NCI-H1694 treated with DMSO at 0.1 percent for 48 hours (cell line): ENCODE measurements at places on chromosomes 5 and 9.

DNA sequence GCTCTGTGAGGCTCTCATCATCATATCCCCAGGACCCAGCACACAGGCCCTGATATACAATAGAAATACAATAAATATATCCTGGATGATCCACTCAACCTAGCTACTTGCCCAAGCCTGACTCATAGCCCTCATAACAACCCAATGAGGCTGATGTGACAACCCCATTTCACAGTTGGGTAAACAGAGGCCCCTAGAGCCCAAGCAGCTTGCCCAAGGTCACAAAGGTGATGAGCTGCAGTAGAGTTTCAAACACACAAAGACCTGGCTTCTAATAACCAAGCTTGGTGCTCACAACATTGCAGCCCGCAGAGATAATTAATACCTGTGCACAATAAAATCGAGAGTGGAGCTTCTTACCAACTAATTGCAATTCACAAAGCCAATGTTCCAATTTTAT lies 3.2 kb upstream of the AKNA start:
- no peak for DNase-seq

DNA sequence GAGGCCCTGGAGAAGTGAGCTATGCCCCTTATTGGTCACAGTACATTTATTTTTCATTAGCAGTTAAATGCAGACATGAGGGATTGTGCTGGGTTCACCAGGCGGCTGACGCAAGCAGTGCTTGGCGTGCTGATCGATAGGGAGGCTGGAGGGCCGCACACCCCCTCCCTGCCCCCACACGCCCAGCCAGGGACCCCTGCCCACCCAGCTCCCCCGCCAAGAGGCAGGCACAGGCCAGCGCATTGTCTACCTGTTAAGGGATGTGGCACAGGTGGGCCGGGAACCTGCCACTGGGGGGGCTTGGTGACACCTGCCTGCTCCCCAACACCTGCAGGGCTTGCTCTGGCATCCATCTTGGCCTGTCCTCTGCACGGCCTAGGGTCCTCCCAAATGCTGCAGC lies 39.2 kb downstream of the HK3 start:
- DNase-seq, result no peak

- DNase-seq, result no peak
Observed at GRCh38 chr9:36762958-36763357, 190.3 kb downstream of the MELK start.

GRCh38 chr5:131378721-131379541 lies 115.1 kb downstream of the CDC42SE2 start:
- no peak for DNase-seq

DNA sequence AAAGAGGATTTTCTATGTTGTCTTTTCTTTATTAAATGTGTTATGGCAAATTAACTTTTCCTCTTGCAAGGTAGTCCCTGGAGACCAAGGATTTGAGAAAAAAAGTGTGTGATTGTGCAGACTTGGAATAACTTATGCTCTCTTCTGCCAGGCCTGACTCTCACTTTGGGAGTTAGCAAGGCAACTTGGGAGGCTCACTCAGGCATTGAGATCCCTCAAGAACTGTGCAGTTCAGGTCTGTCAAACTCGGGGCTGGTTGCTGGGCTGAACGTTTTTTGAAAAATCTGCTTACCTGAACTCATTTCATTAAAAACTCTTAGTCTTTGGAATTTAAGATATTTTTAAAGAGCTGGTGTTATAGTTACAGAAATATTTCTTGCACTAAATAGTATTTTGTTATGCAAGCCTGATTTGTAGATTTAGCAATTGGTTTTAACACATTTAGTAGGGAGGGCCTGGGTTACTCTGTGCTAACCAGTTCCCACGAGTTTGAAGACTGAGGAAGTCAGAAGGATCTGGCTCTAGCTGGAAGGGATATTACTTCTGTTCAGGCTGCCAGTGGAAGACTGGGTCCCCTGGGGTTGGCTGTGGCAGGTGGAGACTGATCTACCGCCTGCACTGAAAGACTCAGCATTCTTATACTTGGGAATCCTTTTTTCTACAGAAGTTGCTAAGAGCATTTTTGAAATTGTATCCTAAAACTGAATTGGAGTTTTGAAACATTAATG lies 150.4 kb upstream of the PCSK5 start:
- DNase-seq, result no peak

GRCh38 chr5:99315413-99316183 lies 386.8 kb upstream of the CHD1 start:
- DNase-seq, result no peak

GRCh38 chr5:170648541-170648940 lies 135.0 kb upstream of the GABRP start:
- no peak for DNase-seq

DNA sequence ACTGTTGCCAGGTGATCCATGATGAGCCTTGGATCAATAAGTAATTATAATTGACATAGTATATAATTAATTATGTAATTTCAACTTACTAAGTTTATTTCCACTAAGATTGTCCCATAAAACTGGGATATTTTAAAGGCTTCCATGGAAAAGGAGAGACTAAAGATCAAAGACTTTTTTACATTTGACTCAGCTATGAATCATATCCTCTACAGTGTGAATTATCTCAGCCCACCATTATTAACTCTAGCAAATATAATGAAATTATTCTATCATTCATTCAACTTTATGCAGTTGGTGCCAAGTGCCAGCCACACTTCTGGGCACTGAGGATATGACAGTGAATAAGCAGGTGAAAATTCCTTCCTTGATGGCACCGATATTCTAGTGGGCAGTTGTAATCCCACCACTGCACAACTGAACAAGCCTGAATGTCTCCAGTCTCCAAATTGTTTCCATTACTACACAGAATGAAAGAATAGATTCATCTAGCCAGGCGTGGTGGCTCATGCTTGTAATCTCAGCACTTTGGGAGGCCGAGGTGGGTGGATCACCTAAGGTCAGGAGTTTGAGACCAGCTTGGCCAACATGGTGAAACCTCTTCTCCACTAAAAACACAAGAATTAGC lies 21.9 kb upstream of the TXN start:
- no peak for DNase-seq

DNA sequence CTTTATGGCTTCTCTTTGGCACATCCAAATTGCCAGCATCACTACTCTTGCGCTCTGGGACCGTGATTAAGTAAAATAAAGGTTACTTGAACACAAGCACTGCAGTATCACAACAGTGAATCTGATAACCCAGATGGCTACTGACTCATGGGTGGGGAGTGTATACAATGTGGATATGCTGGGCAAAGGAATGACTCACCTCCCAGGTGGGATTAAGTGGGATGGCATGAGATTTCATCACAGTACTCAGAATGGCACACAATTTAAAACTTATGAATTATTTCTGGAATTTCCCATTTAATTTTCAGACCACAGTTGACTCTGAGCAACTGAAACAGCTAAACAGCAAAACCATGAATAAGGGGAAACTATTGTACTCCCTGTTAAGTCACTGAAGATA lies 4.3 kb downstream of the GFM2 start:
- DNase-seq, result no peak

DNA sequence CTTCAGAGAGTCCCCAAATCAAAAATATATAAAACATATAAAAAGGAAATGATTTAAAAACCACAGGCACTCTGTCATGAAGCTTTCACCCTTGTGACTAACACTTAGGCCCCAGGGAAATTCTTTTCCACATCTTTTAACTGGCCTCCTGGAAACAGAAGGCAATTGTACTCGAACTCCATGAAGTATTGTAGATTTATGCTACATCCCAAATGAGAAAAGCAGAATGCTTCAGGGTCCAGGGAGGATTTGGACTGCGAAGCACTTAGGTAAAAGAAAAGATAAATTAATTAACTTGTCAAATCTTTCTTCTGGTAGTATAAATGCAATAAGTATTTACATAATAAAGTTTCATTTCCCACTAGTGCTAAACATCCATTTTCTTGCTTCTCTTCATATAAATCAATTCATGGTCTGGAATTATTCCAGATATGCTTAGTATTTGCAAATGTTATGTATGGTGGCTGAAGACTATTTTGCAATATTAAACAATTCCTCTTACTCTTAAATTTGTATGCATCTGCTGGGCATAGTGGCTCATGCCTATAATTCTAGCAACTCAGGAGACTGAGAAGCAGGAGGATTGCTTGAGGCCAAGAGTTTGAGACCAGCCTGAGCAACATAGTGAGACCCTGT lies 64.9 kb upstream of the ELL2 start:
- no peak for DNase-seq

- no peak for DNase-seq
Observed at GRCh38 chr5:125017796-125018195, 271.4 kb upstream of the ZNF608 start.

DNA sequence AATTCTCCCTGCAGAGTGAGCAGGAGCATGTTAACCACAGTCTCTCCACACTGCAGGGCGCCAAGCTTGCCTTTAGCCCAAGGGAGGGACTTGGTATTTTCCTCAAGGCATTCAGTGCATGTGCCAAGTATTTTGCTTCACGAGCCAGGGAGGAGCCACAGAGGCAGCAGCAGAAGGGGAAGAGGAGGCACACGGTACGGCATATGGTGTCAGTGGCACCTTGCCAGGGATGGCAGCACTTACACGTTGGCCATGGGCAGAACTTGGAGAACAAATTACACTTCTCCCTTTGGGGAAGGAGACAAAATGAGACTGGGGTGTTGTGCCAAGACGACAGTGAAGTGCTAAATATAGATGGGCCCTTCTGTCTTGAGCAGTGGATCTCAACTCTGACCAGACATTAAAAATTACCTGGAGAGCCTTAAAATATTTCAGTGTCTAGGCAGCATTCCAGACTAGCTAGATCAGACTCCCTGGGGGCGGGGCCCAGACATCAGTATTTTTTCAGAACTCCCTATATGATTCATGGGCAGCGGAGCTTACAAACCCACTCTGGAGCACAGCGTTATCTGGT lies 155.8 kb downstream of the DRD1 start:
- DNase-seq, result peak; percentile 95

DNA sequence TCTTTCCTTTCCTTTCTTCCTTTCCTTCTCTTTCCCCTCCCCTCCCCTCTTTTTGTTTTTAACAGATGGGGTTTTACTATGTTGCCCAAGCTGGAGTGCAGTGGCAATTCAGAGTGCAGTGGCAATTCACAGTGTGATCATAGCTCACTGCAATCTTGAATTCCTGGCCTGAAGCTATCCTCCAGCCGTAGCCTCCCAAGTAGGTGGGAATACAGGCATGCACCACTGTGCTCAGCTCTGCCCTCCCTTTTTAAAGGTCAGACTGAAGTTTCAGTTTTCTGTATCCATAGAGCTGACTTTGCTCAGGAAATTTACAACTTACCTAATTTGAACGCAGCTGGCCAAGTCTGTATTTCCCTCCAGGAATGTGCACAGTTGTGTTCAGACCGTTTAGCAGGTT lies 696 bp downstream of the CCL28 start:
- no peak for DNase-seq

- no peak for DNase-seq
Observed at GRCh38 chr5:143979044-143979690, 167.2 kb downstream of the HMHB1 start.

DNA sequence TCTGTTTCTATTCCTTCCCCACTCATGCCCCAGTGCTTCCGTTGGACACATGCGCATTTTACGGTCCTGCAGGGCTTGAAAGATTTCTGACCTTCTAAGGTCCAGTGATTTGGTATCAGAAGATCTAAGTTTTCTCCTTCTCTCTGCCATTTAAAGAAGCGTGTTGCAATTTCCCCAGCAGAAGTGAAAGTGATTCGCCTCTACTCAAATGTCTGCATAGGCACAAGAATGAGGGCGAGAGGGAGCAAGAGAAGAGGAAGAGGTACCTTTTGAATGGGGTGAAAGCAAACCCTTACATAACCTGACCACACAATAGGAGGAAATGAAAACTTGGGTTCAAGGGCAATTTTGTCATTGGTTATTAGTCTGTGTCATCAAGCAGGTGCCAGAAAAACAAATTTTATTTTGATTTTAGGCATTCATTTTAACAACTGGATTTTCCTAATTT lies 31.7 kb upstream of the NR3C1 start:
- no peak for DNase-seq

GRCh38 chr5:40521925-40522324 lies 157.8 kb upstream of the PTGER4 start:
- DNase-seq, result no peak

DNA sequence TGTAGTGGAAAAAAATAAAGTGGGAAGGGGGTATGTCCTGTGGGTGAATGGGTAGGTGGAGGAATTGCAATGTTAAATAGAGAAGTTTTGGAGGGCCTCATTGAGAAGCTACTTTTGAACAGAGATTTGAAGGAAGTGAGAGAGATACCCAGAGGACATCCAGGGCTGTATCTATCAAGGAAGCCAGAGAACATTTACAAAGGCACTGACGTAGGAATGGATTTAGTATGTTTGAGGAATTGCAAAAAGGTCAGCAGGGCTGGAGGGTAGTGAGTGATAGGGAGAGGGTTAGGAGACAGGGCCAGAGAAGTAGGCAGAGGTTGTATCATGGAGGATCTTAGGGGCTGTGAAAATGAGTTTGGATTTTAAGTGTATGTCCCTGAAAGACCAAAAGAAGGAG lies 13.9 kb downstream of the PTTG1 start:
- DNase-seq, result no peak

DNA sequence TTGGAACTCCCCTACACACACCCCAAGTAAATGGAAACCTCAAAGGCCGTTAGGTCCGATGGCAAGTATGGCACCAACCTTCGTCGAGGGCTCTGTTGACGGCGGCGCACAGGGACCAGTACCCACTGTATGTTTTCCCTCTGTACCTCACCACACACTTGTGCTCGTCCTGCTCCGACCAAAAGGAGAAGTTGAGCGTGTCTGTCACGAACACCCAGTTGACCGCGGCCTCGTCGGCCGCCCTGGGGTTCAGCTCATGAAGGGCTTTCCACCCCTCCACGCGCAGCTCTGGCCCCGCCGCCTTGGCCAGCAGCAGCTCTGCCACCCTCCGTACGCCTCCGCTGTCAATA lies 24.0 kb downstream of the HNRNPK start:
- no peak for DNase-seq

- no peak for DNase-seq
Observed at GRCh38 chr9:124037790-124038189, 26.2 kb downstream of the LHX2 start.

DNA sequence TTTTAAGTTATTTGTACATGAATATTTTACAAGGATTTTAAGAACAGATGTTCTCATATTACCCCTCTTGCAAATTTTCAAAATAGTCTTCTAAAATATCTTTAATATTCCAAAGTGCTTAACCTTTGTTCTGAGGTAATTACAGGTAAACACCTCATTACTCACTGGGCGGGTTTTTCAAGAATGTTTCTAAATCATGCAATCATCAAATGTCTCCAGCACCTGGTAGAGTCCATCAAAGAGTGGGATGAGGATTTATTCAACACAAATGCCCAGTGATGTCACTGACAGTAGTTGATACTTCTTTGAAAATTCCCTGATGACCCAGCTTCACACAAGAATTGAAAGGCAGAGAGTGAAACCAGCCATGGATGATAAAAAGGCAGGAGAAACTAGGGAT lies 114.4 kb downstream of the SEC61B start:
- no peak for DNase-seq

DNA sequence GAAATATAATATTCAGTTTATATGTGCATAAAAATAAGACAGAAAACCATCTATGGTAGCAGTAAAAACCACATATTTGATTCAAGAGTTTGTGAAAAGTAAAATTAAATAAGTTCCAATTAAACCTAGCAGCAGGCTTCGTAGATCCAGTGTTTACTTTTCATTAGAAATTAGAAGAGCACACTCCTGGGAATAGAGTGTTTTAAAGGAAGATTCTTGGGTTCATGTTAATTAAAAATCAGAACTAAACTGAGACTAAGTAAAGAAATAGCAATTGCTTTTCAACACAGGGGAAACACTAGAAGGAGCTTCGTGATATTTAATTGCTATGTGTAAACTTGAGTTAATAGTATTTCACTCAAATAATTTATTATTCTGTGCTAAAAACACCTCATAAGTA lies 1097.8 kb upstream of the CDH18 start:
- DNase-seq, result no peak
